ENCODE measurements at places on chromosomes 13 and 19.
A peak's percentile ranks its signal among the peaks of the same experiment; 100 is the strongest.

DNA sequence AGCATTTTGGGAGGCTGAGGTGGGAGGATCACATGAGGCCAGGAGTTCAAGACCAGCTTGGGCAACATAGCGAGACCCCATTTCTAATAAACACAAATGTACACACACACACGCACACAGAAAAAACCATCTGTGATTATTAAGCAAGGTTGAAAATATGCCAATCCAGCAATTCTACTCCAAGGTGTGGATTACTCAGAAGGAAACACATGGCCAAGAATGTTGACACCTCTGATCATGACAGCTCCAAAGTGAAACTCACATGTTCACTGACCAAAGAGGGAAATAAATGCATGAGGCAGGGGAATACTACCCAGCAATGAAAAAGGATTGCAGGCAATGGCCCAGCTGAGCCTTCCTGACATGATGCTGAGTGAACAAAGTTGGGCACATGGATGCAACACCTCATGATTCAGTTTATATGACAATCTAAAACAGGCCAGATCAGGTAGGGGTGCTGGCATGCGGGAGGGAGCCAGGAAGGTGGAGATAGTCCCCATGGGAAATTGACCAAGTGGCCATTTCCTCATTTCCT is 4.4 kb downstream of the DOCK6 start:
- no peak for DNase-seq
- no peak overlapping the region for H3K27ac ChIP-seq
- H3K4me1 ChIP-seq = peaks cover 24% of the 10 kb centered on the region

- H3K36me3 ChIP-seq = peaks cover 6% of the 10 kb centered on the region
- H3K4me1 ChIP-seq = peaks cover 3% of the 10 kb centered on the region
- no peak for DNase-seq
- H3K4me3 ChIP-seq = no peak overlapping the region
- H3K27me3 ChIP-seq = no peaks in the 10 kb centered on the region
Measured at GRCh38 chr19:34274827-34275625, 20.7 kb downstream of the GARRE1 start.

DNA sequence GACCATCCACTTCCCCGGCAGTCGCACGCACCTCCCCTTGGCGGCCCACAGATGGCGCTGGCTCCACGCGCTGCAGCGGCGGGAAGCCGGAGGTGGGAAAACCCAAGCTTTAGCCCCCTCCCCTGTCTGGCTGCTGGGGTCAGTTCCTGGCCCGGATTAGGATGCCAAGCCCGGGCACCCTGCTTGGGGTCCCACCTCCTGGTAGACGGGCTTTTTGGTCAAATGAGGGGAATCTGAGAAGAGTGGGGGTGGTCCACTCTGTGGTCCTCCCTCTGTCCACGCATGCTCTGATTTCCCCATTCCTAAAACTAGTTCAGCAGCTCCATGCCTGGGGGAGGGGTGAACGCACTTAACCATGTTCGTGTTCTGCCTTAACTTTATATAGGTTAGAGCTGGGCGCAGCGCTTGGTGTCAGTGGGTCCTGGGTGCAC is 8.1 kb upstream of the ADGRE2 start:
- peaks cover 3% of the 10 kb centered on the region for H3K4me1 ChIP-seq
- H3K27me3 ChIP-seq = no peaks in the 10 kb centered on the region
- no peak for DNase-seq
- H3K27ac ChIP-seq = no peak overlapping the region

- H3K27ac ChIP-seq = no peak overlapping the region
- no peaks in the 10 kb centered on the region for H3K36me3 ChIP-seq
- DNase-seq = no peak
- H3K27me3 ChIP-seq = no peaks in the 10 kb centered on the region
- peaks cover 2% of the 10 kb centered on the region for H3K4me1 ChIP-seq
Measured at GRCh38 chr13:23707674-23708073, 137.5 kb downstream of the TNFRSF19 start.

- no peak overlapping the region for H3K4me3 ChIP-seq
- H3K4me1 ChIP-seq = no peaks in the 10 kb centered on the region
- H3K27ac ChIP-seq = no peak overlapping the region
Measured at GRCh38 chr13:86840250-86841191, 830.6 kb upstream of the SLITRK5 start.

- peaks cover 85% of the 10 kb centered on the region for H3K27me3 ChIP-seq
- H3K4me1 ChIP-seq = peaks cover 38% of the 10 kb centered on the region
- peaks cover 10% of the 10 kb centered on the region for H3K36me3 ChIP-seq
- DNase-seq = no peak
- peak overlapping the region; percentile 49 for H3K4me3 ChIP-seq
Measured at GRCh38 chr13:99983499-99984401, 2.2 kb downstream of the ZIC2 start.

DNA sequence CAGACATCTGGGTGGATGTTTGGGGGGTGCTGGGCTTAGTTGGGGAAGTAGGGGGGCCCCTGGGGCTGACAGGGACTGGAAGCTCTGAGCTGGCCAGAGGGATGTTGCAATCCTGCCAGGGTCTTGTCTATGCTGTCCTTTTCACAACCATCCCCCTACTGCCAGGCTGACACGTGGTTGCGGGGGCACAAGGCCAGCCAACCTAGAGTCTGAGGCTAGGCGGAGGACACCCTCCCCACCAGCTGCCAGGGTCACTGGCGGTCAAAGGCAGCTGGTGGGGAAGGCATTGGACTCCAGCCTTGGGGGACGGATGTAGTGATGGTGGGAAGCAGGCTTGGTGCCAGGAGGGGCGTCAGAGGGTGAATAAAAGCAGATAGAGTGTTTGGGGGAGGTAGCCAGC is 1.6 kb upstream of the APOC1 start:
- H3K4me1 ChIP-seq = peaks cover 48% of the 10 kb centered on the region
- H3K27ac ChIP-seq = no peak overlapping the region
- H3K4me3 ChIP-seq = no peak overlapping the region
- peaks cover 13% of the 10 kb centered on the region for H3K36me3 ChIP-seq

Measured in spinal cord (tissue), 10 donors.